Glomerular endothelial cell (primary cell): ENCODE measurements at places on chromosomes 3 and 15. TPM values are rescaled to one million over a fixed set of nuclear protein-coding genes. Genes with fewer than 3 reads are reported as not detected.

DNA sequence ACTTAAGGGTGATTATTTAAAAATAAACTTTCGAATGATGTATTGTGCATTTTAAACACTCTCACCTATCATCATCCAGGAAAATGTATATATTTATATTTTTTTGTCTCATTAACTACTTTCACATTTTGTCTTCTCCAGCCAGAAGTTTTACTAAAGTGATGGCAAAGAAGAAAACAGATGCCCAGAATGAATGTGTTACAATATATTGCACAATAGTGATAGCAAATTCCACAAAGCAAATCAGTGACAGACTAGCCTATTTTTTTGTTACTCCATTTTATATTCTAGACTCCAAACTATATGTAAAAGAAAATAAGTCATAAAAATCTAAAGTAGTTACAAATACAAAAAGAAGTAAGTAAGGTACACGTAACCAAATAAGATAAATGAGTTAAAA lies 414.7 kb downstream of the EPHA3 start:
- DNase-seq = no peak

- DNase-seq = no peak
Measured at GRCh38 chr3:142086581-142087090, 62.7 kb downstream of the TFDP2 start.

DNA sequence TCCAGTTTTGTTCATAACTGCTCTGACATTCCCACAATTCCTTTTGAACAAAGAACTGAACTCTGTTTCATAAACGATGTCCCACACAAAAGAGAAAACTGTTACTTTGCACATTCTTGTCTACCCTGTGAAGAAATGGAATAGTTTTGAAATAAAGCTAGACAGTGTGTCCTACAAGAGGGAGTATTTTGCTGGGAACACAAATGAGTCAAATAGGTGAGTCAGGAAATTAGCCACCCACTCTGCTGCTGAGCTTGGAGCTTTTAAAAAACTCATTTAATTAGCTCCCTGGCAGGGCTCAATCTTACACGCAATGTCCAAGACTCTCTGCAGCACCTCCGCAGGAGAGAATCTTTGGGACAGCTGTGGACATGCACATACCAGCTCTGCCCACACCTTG lies 193.4 kb downstream of the SLC9A9 start:
- no peak for DNase-seq

GRCh38 chr15:70447928-70448698 lies 315.2 kb downstream of the UACA start:
- DNase-seq = no peak

- no peak for DNase-seq
Measured at GRCh38 chr3:189584645-189585044, 46.5 kb upstream of the TP63 start.

DNA sequence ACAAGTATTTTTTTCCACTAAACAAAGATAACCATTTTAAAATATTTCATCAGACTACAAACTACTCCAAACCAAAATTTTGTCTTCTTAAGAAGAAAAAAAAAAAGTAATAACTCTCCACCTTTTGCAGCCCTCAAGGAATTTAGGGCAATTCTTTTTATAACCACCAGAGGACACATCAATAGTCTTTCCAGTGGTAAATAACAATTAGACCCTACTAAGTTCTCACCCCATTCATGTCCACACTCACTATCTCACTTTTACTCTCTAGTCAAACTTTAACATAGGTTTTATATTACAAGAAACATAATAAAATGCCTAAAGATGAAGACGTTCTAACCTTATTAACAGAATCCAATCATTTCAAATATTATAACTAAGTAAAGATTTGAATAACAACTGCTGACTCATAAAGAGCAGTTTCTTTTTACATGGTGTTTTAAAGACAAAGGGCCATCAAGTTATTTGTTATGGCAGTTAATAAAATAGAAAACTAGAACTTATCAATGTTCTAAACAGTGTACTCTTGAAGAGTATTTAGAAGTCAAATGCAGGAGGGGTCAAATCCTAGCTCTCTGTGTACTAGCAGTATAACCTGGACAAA lies 33.0 kb downstream of the CCDC39 start:
- DNase-seq = no peak

GRCh38 chr3:73966733-73967132 lies 342.0 kb upstream of the PDZRN3 start:
- DNase-seq = no peak

DNA sequence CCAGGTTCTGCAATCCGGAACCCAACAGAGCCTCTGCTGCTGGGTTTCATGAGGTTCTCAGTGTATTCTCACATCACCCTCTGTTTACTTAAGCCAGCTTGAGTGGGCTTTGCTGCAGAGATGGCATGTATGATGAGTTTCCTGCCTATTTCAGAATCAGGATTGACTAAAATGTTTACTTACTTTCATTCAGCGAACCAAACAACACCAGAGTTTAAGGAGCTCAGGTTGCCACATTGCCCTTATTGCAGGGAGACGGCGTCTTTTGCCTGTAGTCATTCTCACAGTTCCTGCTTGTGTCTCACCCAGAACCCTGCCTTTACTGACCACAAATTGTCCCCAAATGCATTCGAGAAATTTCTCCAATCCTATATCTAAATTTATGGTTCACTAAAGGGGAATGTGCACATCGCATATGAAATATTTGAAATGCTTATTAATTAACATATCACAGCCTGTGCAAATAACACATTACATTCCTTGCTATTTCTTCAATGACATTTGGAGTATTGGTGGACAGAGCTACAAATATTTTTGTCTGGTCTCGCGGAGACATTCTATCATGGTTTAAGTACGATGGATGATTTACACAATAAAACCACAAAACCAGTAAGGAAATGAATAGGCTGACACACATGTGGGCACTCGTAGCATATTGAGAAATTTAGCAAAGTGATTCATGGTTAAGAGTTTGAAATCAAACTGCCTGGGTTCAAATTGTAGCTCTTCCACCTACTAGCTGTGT lies 377.2 kb upstream of the CFAP20DC start:
- no peak for DNase-seq

GRCh38 chr3:193895409-193895808 lies 240.5 kb upstream of the HES1 start:
- DNase-seq = no peak

- DNase-seq = no peak
Measured at GRCh38 chr3:87206070-87206469, 21.0 kb upstream of the CHMP2B start.

- no peak for DNase-seq
Measured at GRCh38 chr15:58410353-58410752, 21.4 kb upstream of the LIPC start.

- DNase-seq = no peak
Measured at GRCh38 chr3:13162549-13163320, 89.5 kb upstream of the IQSEC1 start.

DNA sequence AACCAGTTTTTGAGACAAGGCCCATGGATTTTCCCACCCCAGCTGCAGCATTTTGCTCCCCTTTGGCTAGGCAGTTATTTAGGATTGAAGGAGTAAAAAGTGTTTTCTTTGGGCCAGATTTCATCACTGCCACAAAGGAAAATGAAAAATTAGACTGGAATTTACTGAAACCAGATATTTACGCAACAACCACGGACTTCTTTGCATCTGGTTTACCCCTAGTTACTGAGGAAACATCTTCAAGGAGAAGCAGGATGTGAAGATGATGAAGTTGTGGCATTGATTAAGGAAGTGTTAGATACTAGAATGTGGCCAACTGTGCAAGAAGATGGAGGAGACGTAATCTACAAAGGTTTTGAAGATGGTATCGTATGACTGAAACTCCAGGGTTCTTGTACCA lies 165.2 kb upstream of the MYRIP start:
- no peak for DNase-seq

GRCh38 chr3:37787153-37787867 lies 74.4 kb upstream of the CTDSPL start:
- DNase-seq = no peak

GRCh38 chr3:100463002-100463401 lies 29.4 kb upstream of the TMEM45A start:
- DNase-seq = peak; percentile 20

DNA sequence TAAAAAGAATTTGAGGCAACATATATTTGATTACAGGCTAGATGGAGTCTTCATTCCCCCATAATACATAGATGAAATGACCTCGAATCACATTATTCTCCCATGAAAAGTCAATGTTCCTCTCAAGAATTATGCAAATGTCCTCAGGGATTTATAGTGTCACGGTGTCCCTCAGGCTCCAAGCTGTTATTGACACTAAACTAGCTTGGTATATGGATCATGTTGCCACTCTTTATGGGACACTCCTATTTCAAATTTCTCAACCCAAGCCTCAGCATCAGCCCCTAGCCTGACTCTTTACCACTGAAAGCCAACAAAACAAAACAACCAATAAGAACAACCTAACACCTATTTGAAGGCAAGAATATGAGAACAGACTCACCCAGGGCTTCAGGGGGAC lies 139.8 kb downstream of the TPRG1 start:
- no peak for DNase-seq

DNA sequence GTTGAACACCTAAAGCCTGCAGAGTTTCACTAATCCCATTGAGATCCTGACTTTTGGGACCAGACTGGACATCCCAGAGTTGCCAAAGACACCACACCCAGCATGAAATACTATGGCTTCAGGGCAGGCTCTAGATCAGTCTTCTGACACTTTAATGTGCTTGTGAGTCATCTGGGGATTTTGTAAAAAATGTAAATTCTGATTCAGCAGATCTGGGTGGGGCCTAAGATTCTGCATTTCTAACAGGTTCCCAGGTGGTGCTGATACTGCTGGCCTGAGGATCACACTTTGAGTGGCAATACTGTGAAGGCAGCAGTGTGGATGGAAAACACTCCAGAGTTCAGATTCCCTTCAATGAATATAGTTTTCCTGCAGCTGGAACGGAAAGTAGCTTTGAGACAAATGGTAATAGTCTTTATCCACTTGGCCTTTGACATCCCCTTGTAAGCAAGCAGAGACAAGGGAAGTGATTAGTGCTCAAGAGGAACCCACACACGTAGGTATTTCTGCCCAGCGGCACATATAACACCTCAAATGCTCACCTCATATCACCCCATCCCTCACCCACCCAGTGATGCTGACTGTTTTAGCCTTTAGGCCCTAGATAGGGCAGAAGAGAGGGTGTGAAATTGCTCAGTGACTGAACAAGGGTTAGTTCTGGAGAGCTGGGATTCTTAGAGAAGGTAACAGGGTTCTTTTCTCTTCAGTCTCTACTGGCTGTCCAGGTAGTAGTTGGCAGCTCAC lies 51.5 kb upstream of the GSK3B start:
- no peak for DNase-seq

DNA sequence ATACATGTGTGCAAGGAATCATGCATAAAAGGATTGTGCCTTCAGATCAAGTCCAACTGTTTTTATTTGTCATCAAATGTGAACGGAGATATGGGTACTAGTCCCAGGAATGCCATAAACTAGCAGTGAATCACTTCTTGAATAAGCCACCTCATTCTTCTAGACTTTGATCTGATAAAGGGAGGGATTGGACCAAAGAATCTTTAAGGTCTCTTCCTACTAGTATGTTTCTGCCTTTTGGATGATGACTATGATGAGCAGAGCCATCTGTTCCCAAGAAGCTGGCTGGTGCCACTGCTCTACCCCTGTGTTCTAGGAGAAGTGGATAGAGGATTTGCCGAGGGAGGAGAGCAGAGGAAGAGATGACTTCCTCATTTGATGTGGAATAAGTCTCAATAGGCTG lies 28.8 kb upstream of the UACA start:
- DNase-seq = no peak

DNA sequence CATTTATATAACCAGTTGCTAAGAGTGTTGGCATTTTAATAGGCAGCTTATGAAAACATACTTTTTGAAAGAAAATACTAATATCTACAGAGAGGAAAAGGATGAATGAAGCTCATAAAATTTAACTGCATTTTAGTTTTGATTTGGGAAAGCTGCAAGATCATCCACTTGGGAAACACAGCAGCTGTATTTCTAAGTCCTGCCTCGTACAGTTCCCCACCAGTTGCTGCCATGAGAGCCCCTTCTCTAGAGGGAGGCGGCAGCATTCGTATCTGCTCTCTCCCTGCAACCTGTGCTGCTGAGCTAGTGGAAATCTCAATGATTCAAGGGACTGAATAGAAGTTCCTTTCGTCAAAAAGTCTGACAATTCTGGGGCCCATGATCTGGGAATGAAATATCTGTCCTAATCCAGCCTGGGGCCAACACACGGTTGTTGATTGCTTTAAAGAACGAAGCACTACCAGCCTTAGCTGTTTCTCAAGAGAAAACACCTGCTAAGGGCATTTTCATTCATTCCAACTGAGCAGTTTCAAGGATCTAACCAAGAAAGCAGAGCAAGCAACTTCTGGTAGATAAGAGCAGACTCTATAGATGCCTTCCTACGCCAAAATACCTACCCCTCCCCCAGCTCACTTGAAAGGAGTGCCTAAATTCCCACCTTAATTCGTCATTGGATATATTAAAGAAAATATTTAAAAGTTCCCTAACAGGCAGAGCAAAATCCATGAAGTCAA lies 223.7 kb downstream of the MAGI1 start:
- DNase-seq = no peak

DNA sequence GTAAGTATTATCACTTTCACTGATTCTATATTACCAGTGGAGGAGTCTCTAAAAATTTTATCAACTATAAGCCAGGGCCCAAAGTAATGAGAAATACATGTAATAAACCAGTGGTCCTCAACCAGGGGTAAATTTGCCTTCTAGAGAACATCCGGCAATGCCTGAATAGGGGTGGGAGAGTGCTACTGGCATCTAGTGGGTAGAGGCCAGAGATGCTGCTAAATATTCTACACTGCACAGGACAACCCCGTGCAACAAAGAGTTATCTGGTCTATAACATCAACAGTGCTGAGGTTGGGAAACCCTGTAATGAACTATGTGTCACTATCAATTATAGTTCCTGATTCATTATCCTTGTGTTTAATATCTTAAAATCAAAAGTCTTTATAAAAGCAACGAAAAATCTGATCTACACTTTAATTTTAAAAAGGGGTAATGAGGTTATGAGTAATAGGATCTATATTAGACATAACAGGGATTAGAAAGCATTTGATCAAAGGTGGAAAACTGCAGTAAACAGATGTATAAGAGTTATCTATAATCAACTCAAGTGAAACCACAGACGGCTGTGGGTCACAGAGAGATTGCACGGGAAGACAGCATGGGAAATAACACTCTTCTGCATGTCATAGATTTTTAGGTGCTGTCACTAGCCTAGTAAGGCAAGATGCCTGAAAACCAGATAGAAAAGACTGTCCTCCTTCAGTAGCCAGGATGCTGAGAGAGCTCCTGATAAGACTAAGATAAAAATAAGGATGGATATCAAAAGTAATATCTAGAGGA lies 2.0 kb downstream of the LYSMD2 start:
- DNase-seq = no peak

- no peak for DNase-seq
Measured at GRCh38 chr3:10962481-10963036, 30.0 kb upstream of the SLC6A1 start.

GRCh38 chr15:91926908-91927270 lies 73.4 kb downstream of the SLCO3A1 start:
- DNase-seq = no peak

GRCh38 chr15:66924889-66925288 lies 140.5 kb upstream of the SMAD3 start:
- DNase-seq = no peak

- no peak for DNase-seq
Measured at GRCh38 chr3:31714495-31715280, 182.0 kb downstream of the STT3B start.

GRCh38 chr15:34652726-34653033 lies 69.2 kb upstream of the GOLGA8B start:
- no peak for DNase-seq

The SKOR1 gene
- total RNA-seq = 0.19 TPM in 1 of 2 replicates, not detected in the other

The SCG5 gene
- total RNA-seq = 3.7 and 4.4 TPM in 2 replicates

The C3orf85 gene
- not detected in 2 replicates for total RNA-seq

The CHRNA5 gene
- 1.6 and 2.5 TPM in 2 replicates for total RNA-seq

The B2M gene
- 3,781 and 4,884 TPM in 2 replicates for total RNA-seq

The EOMES gene
- not detected in 2 replicates for total RNA-seq

The PRR20G gene
- total RNA-seq = not detected in 2 replicates

The MST1R gene
- 0.10 and 0.18 TPM in 2 replicates for total RNA-seq
